ENCODE measurements at places on chromosomes 1 and 21.

GRCh38 chr21:44000360-44000759, 11.7 kb upstream of the TRAPPC10 start:
- DNase-seq, result no peak

- no peak for DNase-seq
Measured at GRCh38 chr21:46585191-46585953, 19.5 kb downstream of the S100B start.

- no peak for DNase-seq
Measured at GRCh38 chr1:218488986-218489385, 143.8 kb downstream of the TGFB2 start.

DNA sequence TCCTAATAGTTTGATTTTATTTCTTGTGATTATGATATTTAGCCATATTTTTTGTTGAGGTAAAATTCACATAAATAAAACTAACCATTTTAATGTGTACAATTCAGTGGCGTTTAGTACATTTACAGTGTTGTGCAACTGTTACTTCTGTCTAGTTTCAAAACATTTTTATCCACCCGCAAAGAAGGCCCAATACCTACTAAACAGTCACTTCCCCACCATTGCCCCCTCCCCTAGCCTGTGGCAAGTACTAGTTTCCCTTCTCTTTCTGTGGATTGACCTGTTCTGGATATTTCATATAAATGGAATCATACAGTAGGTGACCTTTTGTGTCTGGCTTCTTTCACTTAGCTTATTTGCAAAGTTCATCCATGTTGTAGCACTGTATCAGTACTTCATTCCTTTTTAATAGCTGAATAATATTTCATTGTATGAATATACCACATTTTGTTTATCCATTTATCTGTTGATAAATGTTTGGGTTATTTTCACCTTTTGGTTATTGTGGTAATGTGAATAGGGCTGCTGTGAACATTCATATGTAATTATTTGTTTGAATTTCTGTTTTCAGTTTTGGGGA, 4.1 kb downstream of the FLVCR1 start:
- DNase-seq, result no peak

DNA sequence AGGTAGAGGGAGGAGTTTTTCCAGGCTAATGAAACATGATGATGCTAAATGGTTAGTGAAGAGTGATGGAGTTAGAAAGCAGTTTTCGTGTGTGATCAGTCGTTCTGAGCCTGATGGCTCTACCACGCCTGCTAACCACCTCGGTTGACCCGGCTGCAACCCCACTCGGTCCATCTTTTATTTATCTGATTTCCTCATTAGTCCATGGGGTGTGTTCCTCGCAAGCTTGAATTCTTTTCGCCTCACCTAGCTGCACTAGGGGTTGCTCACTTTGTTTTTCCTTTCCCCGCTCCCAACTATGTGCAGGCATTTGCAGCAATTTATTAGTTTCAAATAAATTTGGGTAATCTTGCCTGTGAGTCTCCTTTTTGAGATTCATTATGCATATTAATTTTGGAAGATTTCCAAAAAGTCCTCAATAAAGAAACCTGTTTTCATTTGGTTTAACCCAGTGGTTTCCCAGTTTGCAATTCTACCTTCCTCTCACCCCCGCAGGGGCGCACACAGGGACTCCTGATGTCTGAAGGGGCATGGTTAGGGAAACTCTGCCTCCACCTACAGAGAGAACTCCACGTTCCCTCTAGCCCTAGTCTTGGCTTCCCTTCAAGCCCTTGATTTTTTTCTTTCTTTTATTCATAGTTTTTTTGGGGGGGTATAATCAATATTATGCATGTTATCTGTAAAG, 12.6 kb downstream of the B3GALT5 start:
- no peak for DNase-seq

DNA sequence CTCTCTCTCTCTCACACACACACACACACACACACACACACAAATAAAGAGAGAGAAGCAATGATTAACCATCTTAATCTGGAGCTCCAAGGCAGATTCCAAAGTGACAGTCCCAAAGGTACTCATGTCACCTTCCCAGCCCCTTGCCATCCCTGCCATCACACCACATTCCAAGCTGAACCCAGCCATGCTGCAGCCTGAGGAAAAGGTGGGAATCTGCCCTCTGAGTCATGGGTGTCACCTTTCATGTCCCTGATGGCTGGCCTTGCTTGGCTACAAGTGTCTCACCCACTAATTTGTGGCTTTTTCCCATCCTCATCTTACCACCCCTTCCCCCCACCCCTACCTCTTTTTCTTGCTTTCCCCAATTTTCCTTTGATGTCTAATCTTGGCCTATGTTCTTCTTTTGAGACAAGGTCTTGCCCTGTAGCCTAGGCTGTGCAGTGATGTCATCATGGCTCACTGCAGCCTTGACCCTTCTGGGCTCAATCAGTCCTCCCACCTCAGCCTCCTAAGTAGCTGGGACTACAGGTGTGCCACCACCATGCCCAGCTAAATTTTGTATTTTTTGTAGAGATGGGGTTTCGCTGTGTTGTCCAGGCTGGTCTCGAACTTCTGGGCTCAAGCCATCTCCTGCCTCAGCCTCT, 3.2 kb downstream of the ANXA9 start:
- no peak for DNase-seq

DNA sequence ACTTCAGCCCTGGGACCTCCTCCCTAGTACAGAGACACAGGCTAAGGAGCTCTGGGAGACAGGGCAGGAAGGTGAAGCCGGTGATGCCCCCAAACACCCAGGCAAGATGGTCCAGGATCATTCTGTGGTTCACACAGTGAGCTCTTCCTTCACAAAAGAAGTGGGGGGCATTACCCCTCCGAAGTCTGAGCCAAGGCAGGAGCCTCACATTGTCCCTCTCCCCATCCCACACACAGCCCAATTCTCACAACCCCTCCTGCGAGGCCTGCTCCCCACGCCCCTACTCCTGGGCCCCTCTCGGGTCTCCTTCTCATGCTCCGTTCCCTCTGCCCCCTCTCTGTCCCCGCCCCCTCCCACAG, 10.7 kb downstream of the MEF2D start:
- DNase-seq, result no peak

- no peak for DNase-seq
Measured at GRCh38 chr1:116497656-116498055, 73.2 kb downstream of the CD58 start.

- DNase-seq, result no peak
Measured at GRCh38 chr1:182120411-182121258, 59.1 kb upstream of the ZNF648 start.

GRCh38 chr1:242467556-242468145, 56.8 kb downstream of the PLD5 start:
- DNase-seq, result peak; percentile 90

DNA sequence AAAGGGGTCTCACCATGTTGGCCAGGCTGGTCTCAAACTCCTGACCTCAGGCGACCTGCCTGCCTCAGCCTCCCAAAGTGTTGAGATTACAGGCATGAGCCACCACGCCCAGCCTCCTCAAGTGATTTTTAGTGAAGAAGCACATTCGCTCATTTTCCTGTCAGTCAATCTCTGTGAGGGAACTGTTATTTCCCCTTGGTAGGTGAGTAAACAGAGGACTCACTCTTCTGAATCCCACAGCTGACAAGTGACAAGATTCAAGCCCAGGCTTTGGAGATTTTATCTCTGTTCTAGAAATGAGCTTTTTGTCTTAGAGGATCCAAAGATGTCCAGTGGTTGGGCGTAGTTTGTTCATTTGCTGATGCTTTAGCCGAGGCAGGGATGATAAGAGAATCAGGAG, 43.9 kb upstream of the TACSTD2 start:
- no peak for DNase-seq

DNA sequence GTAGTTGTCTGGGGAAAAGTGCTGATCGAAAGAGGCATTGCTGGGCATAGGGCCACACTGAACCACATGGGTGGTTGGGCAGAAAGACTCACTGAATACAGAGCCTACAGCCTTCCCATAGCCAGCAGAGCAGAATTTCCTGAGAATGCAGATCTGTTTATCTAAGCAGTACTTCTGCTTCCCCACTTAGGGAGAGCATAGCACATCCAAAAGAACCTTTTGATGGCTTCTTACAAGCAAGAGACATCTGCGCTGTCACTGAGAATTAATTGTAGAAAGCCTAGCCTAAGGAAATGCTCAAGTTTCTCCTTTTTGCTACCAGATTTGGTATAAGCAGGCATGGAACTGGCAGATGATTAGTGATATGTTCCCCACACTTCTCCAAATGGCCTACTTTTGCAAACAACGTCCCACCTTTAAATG, 13.0 kb upstream of the KLHDC8A start:
- DNase-seq, result no peak

DNA sequence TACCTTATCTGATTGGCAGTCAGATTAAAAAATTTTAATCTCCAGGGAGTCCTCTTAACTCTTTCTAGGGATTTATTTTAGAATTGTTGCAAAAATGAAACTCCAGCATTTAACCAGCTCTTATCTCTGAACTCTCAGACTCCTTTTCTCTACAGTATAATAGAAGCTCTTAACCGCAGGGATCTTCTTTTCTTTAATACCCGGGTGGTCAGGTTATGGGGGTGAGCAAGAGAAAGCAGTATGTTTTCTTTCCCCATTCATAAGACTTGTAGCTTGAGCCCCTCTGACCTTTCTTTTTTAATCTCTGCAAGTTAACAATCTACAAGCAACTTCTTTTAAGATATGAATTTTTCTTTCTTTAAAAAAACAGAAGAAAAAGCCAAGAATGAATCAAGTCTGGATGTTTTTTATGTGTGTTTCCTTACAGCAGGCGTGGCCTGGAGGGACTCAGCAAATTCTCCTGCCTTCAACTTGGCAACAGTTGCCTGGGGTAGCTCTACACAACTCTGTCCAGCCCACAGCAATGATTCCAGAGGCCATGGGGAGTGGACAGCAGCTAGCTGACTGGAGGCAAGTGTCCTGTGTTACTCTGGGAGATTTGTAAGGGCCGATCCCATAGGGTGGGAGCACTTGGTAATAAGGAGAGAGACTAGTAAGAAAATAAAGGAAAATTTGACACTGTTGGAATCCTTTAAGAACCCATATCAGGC, 13.4 kb upstream of the OLFML3 start:
- DNase-seq, result no peak

All from GM23338 (cell line).